ENCODE measurements at places on chromosomes 1 and 21. TPM values are rescaled to one million over a fixed set of nuclear protein-coding genes. Genes with fewer than 3 reads are reported as not detected.

ANGPTL7 gene
- total RNA-seq = not detected

C21orf91 gene
- total RNA-seq = 40.5 TPM

PTPRC gene
- total RNA-seq = 0.35 TPM

MPZ gene
- total RNA-seq = 3.4 TPM

CFHR2 gene
- not detected for total RNA-seq

MAP3K21 gene
- total RNA-seq = 2.3 TPM

COL6A1 gene
- total RNA-seq = 10.1 TPM

AVPR1B gene
- not detected for total RNA-seq

DMBX1 gene
- 0.03 TPM for total RNA-seq

KRTAP22-1 gene
- not detected for total RNA-seq

ADAMTS4 gene
- not detected for total RNA-seq

SPRR2G gene
- not detected for total RNA-seq

SLC9C2 gene
- not detected for total RNA-seq

SOAT1 gene
- 37.1 TPM for total RNA-seq
